ENCODE measurements at places on chromosomes 7 and 10. TPM values are rescaled to one million over a fixed set of nuclear protein-coding genes. Genes with fewer than 3 reads are reported as not detected.

GPR15LG gene
- not detected for total RNA-seq

PURB gene
- total RNA-seq: 38.2 TPM

TPK1 gene
- 10.9 TPM for total RNA-seq

CTTNBP2 gene
- 7.0 TPM for total RNA-seq

ITPRID1 gene
- not detected for total RNA-seq

FAM25C gene
- total RNA-seq: not detected

ASB10 gene
- total RNA-seq: not detected

ATOH7 gene
- not detected for total RNA-seq

HOXA1 gene
- total RNA-seq: 0.64 TPM

TAS2R5 gene
- total RNA-seq: 2.0 TPM

PPP1R9A gene
- total RNA-seq: 22.2 TPM

SPDYE5 gene
- total RNA-seq: not detected

Measured in upper lobe of left lung (tissue), 6 donors.